ENCODE measurements at places on chromosomes 6 and 20.

GRCh38 chr6:72955666-72956065 is 269.6 kb downstream of the KHDC1L start:
- DNase-seq: no peak

DNA sequence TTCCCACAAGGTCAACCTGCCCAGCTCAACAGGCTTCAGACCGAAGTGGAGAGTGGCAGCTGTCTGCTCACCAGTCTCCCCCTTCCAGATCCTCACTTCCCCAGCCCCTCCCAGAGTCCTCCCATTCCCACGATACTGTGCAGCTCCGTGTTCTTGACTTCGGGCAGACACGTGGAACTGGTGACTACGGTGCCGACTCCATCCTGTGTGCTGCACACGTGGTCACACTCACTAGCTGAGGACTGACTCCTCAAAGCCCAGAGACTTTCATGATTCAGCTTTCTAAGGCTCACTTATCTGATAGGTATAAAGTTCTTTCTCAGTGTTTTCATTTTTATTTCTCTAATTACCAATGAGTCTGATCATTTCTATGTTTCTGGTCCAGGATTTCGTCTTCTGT is 32.4 kb downstream of the GABRR2 start:
- no peak for DNase-seq

GRCh38 chr6:155088856-155089255 is 93.7 kb downstream of the TIAM2 start:
- DNase-seq: no peak

GRCh38 chr6:145507239-145507638 is 228.1 kb downstream of the EPM2A start:
- DNase-seq: no peak

- peak; percentile 7 for DNase-seq
These were observed 668.2 kb upstream of the GJE1 start for GRCh38 chr6:141464490-141464889.

GRCh38 chr6:39053854-39054576 is 5.4 kb downstream of the GLP1R start:
- no peak for DNase-seq

GRCh38 chr6:122996794-122997505 is 915 bp downstream of the CLVS2 start:
- DNase-seq: no peak

- no peak for DNase-seq
These were observed 404.7 kb upstream of the RUNX2 start for GRCh38 chr6:44923444-44923843.

DNA sequence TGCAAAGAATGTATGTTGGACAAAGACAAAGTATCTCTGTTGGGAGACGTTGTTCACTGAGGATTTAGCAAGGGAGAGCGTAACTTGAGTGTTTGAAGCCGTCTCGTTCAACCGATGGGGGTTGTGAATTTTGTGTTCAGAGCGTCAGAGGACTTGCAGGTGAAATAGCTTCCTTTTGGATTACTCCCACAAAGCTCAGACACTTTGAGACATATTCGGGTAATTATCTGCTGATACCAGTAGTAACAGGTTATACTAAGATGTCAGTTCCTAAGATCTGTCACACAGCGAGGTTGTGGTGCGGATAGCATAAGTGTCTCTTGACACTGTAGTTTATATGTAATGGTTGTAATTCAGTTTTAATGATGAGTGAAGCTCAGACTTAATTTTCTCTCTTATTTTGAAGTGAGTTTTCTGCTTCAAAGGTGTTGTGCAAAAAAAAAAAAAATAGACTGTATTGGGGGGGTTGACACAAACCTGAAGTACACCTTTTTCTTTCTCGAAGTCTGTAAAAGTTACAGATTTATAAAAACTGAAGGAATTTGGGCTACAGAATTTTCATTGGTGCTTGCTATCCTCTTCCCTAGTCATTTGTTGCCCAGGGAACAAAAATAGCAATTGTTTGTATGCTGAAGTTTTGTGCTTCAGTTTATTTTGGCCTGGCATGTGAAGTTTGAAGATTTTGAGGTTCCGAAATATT is 1.7 kb downstream of the ASXL1 start:
- no peak for DNase-seq

- DNase-seq: no peak
These were observed 246.9 kb downstream of the SOX4 start for GRCh38 chr6:21840428-21840827.

DNA sequence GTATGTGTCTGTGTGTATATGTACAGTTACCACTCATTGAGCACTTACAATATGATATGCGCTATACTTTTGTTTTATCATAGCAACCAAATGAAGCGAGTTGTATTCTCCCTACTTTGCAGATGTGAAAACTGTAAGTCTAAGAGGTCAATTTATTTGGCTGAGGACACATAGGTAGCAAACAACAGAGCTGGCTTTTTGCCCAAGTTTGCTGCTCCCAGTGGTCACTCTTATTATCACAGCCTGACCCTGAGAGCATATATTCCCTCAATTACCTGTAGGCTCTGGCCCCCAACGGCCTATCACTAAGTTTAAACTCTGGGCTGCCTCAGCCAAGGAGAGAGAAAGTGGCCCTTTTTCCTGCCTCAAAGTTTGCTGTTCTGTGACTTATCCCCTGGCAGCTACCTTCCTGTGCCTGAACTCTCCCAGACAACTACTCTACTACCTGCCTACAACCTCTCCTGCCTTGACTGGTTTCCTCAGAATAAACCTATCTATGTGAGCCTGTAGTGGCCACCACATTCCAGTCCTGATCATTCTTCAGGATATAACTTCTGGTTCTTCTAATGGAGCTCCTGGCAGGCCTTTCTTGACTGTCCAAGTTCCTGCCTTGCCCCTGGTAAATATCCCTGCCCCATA is 221.8 kb downstream of the FRK start:
- no peak for DNase-seq

GRCh38 chr6:124622351-124622750 is 339.9 kb upstream of the RNF217 start:
- no peak for DNase-seq

DNA sequence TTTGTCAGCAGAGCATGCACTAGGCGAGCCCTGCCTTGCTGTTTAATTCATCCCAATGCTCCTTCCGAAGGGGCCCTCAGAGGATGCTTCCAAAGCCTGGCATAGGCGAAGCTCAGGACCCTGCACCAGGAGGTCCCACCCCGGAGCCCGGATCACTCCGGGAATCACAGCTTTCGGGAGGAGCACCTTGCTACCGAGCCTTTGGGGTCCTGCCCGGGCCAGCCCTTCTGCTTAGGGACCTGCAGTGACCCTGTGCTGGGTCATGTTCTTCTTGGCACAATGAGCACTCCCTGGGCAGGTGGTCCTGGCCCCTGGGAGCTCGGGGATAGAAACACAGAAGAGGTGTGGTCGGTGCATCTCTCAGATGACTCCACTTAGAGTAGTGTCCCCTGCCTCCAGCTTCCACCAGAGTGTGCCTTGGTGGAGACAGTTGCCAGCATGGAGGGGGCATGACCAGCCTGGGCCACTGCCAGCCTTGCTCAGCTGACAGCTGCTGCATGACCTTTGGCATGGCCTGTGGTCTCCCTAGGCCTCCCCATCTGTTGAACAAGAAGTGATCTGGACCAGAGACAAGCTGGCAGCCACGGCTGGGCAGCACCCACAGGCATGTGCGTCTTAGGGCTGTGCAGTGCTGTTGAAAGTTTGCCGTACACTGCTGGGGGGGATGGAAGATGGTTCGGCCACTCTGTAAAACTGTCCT is 44.7 kb upstream of the SLCO4A1 start:
- no peak for DNase-seq

DNA sequence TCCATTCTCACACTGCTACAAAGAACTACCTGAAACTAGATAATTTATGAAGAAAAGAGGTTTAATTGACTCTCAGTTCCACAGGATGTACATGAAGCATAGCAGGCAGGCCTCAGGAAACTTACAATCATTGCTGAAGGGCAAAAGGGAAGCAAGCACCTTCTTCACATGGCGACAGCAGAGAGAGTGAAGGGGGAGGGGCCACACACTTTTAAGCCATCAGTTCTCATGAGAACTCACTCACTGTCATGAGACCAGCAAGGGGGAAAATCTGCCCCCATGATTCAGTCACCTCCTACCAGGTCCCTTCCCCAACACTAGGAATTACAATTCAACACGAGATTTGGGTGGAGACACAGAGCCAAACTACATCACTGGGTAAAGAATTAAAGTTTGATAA is 12.5 kb upstream of the ENPP1 start:
- no peak for DNase-seq

GRCh38 chr6:154432533-154433476 is 76.2 kb upstream of the IPCEF1 start:
- no peak for DNase-seq

- DNase-seq: no peak
These were observed 289.9 kb upstream of the TSHZ2 start for GRCh38 chr20:52682237-52682636.

Data from effector CD4-positive, alpha-beta T cell (primary cell).